NAMALWA (cell line): ENCODE measurements at places on chromosomes 4 and X.
A peak's percentile ranks its signal among the peaks of the same experiment; 100 is the strongest.

- DNase-seq = no peak
These were observed 36.9 kb downstream of the CTBP1 start for GRCh38 chr4:1211891-1212545.

GRCh38 chr4:7769396-7770223 is 170.1 kb downstream of the AFAP1 start:
- no peak for DNase-seq

- no peak for DNase-seq
These were observed 879 bp downstream of the SH2D1A start for GRCh38 chrX:124347242-124347641.

DNA sequence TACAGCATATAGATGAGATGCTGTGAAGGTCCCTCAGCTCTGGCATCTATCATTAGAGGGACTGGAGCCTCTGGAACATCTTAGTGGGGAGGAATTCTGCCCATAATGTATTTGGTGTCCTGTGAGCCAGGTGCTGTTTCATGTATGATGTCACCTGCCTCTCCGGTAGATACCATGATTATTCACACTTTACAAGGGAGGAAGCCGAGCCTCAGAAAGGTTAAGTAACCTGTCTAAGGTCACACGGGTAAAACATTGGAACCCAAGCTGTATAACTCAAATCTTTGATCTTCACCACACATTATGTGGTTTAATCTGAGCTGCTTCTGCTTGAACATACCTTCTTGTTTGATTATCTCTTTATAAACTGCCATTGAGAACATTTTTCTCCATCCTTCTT is 442.8 kb downstream of the BCOR start:
- DNase-seq = no peak

- DNase-seq = no peak
These were observed 72.5 kb downstream of the ANXA3 start for GRCh38 chr4:78624048-78624447.

DNA sequence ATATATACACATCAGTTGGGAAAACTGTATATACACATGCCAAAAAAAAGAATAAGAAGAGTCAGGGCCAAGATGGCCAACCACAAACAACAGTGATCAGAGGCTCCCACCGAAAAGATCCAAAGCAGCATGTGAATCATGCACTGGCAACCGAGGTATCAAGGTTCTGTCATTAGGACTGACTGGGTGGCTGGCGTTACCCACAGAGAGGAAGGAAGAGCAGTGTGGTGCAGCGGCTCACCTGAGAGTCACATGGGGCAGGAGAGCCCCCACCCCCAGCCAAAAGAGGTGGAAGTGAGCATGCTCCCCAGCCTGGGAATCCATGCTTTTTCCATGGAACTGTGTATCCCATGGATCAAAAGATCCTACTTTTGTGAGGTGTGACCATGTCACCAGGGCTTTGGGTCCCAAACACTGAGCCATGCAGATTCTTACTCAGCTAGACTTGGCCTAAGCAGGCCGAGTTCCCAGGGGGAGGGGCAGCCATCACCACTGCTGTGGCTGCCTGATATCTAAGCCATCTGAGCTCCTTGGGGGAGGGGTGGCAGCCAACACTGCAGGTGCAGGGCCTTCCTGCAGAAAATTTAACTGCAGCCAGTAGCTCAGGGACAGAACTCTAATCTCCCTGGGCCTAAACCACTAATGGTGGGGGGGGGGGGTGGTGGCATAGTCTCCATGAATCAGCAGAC is 52.8 kb downstream of the P2RY10 start:
- DNase-seq = peak; percentile 21

DNA sequence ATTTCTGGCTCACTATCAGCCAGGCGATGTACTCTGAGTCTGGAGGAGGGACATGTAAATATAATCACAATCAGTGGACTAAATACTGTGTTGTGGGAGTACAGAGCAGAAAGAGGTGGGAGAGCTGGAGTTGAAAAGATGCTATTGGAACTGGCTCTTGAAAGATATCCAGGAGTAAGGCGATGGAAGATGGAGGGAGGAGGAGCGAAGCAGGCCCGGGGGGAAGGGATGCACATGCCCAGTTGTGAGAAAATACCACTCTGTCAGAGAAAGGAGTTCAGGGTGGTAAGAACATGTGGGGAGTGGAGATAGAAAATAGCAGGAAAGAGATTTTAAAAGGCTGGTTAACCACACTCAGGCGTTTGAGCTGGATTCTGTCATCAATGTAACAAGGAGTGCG is 216.9 kb upstream of the ETNPPL start:
- no peak for DNase-seq

GRCh38 chrX:130167040-130167439 is 1.4 kb upstream of the AIFM1 start:
- no peak for DNase-seq

GRCh38 chrX:134622813-134623185 is 35.5 kb downstream of the PLAC1 start:
- no peak for DNase-seq

DNA sequence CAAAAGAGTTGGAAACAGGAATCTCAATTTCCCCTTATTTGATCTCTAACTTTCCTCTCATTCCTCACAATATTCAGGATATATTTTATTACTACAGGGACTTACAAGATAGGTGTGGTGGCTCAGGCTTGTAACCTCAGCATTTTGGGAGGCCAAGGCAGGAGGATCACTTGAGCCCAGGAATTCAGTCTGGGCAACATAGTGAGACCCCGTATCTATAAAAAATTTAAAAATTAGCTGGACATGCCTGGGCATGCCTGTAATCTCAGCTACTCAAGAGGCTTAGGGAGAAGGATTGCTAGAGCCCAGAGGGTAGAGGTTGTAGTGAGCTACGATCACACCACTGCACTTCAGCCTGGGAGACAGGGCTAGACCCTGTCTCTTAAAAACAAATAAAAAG is 200.4 kb downstream of the CAMK2D start:
- DNase-seq = no peak

DNA sequence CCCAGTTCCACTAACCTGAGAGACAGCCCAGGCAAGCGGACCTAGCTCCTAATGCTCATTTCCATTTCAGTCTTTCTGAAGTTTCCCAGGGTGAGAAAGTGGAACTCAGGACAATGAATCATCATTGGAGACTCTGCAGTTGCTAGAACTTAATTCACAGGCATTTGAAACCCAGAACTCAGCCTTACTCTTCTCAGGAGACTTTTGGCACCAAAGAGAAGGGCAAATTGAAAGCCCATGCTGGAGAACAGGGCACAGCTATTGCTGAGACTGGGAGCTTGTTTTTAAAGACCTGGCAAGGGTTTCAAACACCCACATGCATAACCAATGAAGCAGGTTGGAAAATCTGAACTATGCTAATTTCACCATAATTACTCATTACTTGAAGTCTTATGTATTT is 36.0 kb downstream of the BST1 start:
- no peak for DNase-seq

GRCh38 chr4:89497517-89498308 is 190.1 kb upstream of the GPRIN3 start:
- no peak for DNase-seq

- DNase-seq = no peak
These were observed 78.0 kb downstream of the PRDM5 start for GRCh38 chr4:120844528-120844921.

- no peak for DNase-seq
These were observed 19.6 kb downstream of the ACSL1 start for GRCh38 chr4:184806229-184806550.

- DNase-seq = no peak
These were observed 147.0 kb upstream of the HPGD start for GRCh38 chr4:174669270-174669669.

DNA sequence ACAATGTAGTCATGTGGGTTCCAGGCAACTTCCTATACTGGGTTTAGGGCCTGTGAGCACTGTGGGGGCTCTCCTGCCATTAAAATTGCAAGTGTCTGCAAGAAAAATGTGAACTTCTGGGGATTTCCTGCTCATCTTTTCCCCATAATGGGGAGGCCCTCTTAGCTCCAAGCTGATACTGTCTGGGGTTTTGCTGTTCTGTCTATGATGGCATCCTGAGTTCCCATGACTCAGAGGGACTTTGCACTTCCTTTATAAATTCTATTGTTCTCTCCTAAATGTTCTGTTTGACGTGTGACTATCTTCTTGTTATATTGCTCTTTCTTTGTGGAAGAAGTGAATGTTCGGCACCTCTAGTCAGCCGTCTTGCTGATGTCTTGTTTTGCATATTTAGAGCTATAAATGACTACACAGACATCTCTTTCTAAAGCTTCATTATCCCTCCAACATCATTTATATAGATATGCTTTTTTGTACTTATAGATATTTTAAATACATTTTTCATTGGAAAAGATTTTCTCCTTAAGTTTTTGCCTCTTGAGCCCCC is 465.8 kb downstream of the NAF1 start:
- no peak for DNase-seq

- DNase-seq = peak; percentile 8
These were observed 17.4 kb downstream of the CD40LG start for GRCh38 chrX:136665258-136665900.

- peak; percentile 53 for DNase-seq
These were observed 765 bp downstream of the ENOPH1 start for GRCh38 chr4:82430964-82431745.
